Activated CD4-positive, alpha-beta T cell treated with anti-CD3 and anti-CD28 coated beads, Interleukin-2, amount 10 ng/mL, durations not matched to agents 7 days and 5 days (primary cell): ENCODE measurements at places on chromosomes 4 and X.

DNA sequence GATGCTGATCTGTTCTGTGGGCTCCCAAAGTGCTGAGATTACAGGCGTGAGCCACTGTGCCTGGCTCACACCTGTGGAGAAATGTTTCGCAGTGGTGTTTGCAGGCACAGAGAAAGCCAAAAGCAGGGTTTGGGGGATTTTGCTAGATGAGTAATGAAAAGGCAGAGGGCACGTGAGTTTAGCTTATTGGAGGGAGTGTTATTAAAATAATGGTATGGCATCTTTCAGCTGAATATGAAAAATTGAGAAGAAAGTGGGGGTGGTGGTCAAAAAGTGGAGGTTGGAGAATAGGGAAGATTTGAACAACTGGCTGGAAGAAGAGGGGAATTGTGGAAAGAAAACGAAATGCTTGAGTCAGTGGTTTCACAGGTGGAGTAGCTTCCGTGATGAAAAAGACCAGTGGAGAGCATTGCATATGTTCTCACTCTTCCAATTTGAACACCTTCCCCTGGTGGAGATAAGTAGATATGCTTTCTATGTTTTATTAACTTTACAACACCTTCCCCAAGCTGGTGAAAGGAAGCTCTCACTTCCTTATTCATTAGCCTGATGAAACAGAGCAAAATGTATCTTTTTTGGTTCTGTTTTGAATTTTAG lies 1.1 kb upstream of the CHST7 start:
- no peak for DNase-seq

GRCh38 chr4:126595643-126596042 lies 1037.1 kb upstream of the INTU start:
- no peak for DNase-seq

GRCh38 chr4:5842456-5842855 lies 50.4 kb downstream of the CRMP1 start:
- no peak for DNase-seq

- no peak for DNase-seq
These were observed at the start of gene NPNT for GRCh38 chr4:105894660-105895582. Gene NPNT, plus strand, starts transcription at chr4:105895471. Its CDS starts 182 bp downstream, at chr4:105895653.

- no peak for DNase-seq
These were observed 325.5 kb upstream of the F9 start for GRCh38 chrX:139204898-139205667.
